B cell (primary cell): ENCODE measurements at places on chromosomes 4 and X.

- DNase-seq, result peak; percentile 39
Measured at GRCh38 chrX:129759576-129760061, 20.1 kb upstream of the SASH3 start.

DNA sequence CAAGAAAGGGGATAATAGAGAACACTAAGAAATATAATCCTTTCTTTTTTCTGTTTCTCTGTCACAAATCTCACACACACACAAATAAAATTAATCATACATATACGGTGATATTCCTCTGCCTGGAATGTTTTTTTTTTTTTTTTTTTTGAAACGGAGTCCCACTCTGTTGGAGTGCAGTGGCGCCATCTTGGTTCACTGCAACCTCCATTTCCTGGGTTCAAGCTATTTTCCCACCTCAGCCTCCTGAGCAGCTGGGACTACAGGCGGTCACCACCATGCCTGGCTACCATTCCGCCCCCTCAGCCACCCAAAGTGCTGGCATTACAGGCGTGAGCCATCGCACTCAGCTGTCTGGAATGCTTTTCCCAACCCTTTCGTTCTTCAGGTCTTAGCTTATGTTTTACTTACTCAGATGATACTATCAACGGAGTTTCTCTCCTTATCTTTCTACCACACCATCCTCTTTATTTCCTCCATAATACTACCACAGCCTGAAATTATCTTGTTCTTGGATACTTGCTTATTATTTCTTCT lies 69.3 kb downstream of the ANKRD17 start:
- DNase-seq, result no peak

DNA sequence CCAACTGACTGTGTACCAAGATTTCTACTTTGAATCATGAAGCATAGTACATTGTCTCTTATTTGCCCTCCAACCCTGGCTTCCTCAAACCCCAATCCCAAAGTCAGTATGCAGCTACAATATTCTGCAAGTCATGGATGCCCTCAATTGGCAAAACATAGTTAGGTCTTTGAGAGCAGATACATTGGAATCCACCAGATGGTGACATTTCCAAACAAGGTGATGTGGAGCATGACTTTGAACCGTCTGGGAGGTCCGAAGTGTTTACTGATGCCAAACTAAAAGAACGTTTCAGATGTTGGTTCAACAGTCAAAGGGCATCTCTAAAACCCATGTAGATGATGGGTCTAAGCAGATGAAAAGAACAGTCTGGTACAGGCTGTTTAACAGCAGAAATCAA lies 43.7 kb upstream of the FRMD7 start:
- no peak for DNase-seq

DNA sequence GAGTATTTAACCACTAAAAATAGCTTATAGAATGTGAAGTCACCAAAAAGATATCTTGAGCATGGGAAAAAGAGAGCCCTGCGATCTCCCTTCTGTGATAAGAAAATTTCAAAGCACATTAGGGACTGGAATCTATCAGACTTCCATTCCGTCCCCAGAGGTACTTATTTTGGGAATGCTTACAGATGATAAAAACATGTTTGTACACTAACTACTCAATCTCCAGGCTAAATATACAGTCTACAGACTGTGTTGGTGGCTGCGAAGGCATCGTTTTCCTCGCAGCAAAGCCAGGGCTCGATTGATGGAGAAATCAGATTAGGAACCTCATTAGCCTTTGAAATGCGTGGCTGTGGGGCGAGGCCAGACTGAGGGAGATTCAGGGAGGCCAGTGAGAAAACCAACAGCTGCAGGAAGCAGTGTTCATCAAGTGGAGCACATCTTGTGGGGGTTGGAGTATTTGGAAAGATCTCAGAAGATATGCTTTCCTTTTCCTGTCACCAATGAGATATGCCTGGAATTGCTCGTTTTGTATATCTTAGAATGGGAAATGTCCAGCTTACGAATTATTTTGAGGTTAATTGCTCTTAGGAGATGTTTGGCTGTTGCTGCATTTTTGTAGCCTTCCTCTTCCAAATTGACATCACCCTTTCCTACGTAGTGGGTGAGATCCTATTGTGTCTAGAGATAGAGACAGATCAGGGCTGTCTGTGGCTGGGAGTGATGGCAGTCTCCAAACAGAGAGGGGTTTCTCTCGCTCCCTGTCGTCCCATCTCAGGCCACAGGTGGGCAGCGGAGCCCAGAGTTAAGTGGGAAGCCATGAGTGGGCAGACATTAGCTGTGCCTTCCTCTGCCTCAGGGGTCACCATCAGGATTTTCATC lies 224.9 kb upstream of the FAT1 start:
- no peak for DNase-seq

DNA sequence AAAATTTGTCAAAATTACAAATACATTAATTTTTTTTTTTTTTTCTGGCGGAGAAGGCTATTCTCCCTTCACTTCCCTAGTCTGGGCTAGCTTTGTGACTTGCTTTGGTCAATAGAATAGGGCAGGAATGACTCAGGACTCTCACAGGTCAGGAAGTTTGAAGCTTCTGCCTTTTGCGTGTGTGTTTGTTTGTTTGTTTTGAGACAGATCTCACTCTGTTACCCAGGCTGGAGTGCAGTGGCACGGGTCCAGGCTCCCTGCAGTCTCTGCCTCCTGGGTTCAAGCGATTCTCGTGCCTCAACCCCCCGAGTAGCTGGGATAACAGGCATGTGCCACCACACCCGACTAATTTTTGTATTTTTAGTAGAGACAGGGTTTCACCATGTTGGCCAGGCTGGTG lies 55.9 kb upstream of the USP9X start:
- no peak for DNase-seq

DNA sequence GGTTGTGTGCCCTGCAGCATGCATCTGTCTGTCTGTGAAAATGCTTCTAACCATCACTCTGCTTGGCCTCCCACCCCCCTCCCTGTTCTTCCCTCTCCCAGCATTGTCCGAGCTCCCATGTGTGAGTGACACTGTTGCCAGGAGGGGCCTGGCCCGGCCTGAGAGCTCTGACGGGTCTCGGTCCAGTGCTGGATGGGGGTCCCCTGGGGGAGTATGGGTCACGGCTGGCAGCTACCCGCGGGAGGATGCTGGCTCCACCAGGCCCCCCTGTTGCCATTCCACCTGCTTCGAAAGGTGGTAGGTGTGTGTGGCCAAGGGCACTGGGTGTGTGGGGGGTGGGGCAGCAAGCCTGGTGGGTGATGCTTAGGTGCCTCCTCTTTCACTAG lies 3.6 kb downstream of the NLGN3 start:
- DNase-seq, result no peak

DNA sequence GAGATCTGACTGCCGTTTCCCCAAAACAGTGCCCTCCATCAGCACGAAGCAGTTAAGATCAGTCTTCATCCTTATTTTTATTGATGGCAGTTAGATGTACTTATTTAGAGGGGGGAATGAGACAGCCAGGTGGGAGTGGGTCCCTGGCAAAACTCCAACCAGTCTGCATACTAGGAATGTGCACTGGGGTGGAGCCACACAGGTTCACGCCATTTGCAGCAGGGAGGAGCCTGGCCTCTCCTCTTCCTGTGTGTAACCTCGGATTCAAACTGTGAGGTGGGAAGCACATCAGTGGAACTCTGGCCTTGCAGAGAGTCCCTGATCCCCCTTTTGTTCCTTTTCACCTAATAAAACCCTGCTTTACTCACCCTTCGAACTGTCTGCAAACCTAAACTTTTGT lies 987.7 kb upstream of the GRIA3 start:
- no peak for DNase-seq

- no peak for DNase-seq
Measured at GRCh38 chr4:63921561-63921960, 487.7 kb downstream of the TECRL start.

DNA sequence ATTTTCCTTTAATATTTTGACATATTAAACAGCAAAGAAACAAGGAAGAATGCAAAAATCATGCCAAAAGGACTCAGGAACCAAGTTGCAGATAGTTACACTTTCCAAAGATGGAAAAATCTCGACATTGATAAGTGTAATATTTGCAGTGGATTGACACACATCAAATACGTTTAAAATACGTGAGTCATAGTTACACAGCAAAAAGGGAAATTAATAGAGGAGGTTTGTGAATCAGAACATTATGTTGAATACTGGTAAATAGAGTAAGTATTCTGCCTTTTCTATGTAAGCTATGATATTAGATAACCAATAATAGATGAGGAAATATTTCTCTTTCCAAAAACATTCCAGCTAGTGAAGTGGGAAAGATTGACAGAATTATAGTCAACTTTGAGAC lies 1761.3 kb upstream of the IGFBP7 start:
- DNase-seq, result no peak

- no peak for DNase-seq
Measured at GRCh38 chr4:94544811-94545210, 93.1 kb downstream of the PDLIM5 start.

DNA sequence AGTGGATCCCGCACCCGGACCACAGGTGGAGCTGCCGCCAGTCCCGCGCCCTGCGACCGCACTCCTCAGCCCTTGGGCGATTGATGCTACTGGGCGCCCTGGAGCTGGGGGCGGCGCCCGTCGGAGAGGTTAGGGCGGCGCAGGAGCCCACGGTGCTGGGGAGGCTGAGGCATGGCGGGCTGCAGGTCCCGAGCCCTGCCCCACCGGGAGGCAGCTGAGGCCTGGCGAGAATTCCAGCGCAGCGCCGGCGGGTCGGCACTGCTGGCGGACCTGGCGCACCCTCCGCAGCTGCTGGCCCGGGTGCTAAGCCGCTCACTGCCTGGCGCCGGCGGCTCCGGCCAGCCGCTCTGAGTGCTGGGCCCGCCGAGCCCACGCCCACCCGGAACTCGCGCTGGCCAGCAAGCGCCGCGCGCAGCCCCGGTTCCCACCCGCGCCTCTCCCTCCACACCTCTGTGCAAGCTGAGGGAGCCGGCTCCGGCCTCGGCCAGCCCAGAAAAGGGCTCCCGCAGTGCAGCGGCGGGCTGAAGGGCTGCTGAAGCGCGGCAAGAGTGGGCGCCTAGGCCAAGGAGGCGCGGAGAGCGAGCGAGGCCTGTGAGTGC lies 1256.5 kb downstream of the STIM2 start:
- no peak for DNase-seq

DNA sequence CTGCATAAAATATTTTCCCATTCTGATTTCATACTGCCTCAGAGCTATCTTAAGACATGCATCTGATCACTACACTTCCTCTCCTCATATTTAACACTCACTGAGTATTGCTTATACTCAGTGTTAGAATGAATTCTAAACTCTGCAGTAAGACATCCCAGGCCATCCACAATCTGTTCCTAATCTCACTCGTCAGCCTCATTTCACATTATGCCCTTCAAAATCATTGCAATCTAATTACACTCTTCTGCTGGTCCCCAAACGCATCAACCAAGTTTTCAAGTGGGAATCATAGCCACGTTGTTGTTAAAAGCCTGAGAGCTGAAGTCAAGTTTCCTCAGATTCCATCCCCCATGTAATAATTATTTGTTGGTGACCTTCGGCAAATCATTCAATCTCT lies 1177.9 kb downstream of the ARAP2 start:
- no peak for DNase-seq

DNA sequence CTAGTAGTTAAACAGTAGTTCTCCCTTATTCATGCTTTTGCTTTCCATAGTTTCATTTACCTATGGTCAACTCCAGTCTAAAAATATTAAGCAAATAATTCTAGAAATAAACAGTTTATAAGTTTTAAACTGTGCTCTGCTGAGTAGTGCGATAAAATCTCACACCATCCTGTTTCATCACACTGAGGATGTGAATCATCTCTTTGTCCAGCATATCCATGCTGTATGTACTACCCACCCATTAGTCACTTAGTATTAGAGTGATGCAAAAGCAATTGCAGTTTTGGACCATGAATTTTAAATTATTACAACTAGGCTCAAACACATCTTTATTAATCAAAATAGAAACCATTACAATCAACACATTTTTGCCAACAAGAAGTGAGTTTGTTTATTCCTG lies 187.4 kb downstream of the TEX13C start:
- no peak for DNase-seq

- DNase-seq, result no peak
Measured at GRCh38 chr4:138609943-138610350, 367.8 kb upstream of the SLC7A11 start.

GRCh38 chrX:20130357-20130756 lies 11.3 kb downstream of the EIF1AX start:
- DNase-seq, result no peak

DNA sequence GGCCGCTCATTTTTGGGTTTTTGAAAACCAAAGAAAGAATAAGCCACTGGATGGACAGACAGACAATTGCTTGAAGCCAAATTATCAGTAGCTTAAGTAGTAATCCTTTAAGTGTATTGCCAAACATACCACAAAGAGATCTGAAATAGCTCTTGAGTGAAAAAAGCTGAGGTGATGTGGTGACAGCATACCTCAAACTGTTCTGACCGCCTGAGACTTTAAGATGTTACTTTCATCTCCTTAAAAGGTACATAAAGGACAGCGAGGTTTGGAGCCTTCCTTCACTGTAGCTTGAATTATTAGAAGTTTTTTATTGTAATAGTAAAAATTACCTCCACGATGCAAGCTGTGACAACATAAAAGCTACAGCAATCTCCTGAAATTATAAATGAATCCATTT lies 271.5 kb upstream of the FAM241A start:
- DNase-seq, result no peak

GRCh38 chrX:12615061-12615460 lies 176.2 kb upstream of the PRPS2 start:
- no peak for DNase-seq

DNA sequence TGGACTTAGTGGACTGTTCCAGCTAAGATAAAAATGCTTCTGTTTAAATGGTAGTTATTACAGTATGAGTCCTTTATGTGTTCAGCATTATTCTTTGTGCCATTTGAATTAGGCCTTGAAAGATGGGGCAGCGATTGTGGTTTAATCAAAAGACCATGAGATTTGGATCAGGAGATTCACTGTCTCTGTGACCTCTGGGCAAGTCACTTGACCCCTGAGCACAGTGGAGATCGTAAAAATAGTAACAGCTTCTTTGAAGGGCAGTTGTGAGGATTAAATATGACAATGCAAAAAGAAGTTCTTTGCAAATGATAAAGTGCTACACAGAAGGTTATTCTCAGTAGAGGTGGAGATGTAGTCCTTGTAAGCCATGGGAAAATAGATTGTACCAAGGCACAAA lies 10.8 kb downstream of the CXCR3 start:
- DNase-seq, result no peak

DNA sequence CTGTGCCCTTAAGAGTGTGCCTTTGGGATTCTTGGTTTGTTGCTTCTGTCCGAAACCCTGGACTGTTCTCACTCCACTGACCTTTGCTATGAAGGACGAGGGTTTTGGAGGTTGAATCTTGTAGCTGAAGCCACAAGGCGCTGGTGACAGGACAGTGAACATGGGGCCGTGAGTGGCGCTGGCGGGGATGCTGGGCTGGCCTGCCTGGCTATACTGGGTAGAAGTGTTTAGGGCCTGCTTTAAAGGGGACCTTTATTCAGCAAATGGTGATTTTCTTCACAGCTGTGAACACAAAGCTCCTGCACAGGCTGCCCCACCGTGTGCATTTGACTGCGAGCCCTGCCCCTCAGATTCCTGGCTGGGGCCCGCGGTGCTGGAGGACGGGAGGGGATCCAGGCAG lies 27.1 kb upstream of the TADA2B start:
- DNase-seq, result no peak

GRCh38 chr4:142567199-142567598 lies 278.9 kb downstream of the INPP4B start:
- DNase-seq, result no peak

- DNase-seq, result peak; percentile 58
Measured at GRCh38 chr4:985123-985830, 1.6 kb upstream of the IDUA start.
